ENCODE measurements at places on chromosomes 4 and X.
A peak's percentile ranks its signal among the peaks of the same experiment; 100 is the strongest.

GRCh38 chr4:155119006-155119405 lies 89.4 kb upstream of the NPY2R start:
- DNase-seq: no peak

DNA sequence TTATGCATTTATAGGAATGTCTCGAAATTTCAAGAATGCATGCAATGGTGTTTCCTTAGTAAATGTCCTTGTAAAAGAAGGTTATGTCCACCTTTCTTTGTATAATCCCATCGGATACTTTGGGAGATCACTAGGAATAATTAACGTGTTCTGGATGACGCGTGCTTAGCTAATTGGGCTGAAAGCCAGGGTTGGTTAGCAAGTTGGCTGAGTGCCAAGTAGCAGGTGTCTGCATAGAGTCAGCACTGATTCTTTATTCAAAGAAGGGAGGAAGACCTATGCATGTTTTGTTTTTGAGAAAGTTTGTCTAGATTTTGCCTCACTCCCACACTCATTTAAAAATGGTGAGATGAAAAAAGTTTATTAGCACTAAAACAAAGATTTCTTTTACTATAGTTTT lies 144.6 kb downstream of the SOX3 start:
- no peak for DNase-seq

- DNase-seq: no peak
Measured at GRCh38 chr4:76590798-76591281, 155.8 kb downstream of the SHROOM3 start.

DNA sequence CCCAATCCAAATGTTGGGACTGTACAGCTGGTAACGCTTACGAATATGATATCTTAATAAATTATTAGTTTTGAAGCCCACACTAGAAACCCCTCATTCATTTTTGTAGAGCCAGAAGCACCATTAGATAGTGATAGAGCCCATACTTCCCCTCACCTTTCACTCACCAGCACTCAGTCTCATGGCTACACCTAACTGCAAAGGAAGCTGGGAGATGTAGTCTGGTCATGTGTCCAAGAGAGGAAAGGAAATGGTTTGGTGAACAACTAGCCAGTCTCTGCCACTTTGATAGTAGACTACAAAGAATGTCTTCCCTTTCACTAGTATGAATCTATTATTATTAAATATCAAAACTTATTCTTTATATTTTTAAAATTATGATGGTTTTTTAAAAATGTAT lies 77.1 kb upstream of the EGFL6 start:
- DNase-seq: no peak

DNA sequence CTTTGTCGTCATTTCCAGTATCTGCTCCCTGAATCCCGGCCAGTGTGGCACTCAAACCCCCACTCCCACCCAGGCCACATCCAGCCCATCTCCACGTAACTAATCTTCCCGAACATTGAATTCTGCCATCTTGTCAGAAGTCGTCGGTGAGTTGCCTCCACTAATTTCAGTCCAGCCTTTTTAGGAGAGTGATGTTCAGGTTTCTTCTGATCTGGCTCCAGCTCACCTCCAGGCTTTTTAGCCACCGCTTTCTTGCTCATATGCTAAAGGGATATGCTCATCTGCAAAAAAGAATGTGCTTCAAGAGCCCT lies 1.3 kb downstream of the TMEM165 start:
- no peak for DNase-seq

GRCh38 chr4:97116511-97116910 lies 1026.8 kb downstream of the STPG2 start:
- no peak for DNase-seq

DNA sequence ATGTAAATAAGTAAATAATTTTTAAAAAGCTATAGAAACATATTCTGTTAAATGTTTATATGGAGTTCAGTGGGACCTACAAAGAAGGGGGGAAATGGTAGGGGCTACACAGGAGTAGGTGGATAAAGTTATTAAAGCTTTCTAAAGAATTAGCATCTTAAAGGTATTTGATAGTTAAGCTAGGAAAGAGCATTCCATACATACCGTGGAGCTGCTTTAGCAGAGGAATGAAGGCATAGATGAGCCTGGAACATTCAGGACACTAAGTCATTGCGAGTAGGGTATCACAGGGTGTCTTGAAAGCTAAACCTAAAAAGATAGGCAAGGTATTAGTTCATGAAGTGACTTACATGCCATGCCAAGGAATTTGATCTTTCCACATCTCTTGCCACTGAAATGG lies 60.4 kb downstream of the SLC10A6 start:
- DNase-seq: no peak

- no peak for DNase-seq
Measured at GRCh38 chr4:7593646-7594412, 159.1 kb upstream of the PSAPL1 start.

GRCh38 chr4:37803348-37803973 lies 23.0 kb upstream of the PGM2 start:
- no peak for DNase-seq

DNA sequence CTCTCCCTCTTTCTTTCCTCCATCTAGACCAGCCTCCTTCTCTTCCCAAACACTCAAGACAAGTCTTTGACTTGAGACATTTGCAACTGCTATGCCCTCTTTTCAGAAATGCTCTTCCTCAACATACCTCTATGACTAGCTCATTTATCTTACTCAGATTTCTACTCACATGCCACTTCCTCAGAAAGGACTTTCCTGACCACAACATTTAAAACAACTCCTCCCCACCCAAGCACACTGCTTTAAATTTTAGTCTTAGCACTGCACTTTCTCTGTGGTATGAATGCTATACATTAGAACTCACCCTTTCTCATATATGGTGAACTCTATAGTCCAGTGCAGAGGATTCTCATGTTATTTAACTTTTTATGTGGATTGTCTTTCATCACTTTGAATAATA lies 28.4 kb upstream of the SULT1E1 start:
- no peak for DNase-seq

GRCh38 chr4:664713-665231 lies 9.3 kb downstream of the ATP5ME start:
- DNase-seq: no peak

DNA sequence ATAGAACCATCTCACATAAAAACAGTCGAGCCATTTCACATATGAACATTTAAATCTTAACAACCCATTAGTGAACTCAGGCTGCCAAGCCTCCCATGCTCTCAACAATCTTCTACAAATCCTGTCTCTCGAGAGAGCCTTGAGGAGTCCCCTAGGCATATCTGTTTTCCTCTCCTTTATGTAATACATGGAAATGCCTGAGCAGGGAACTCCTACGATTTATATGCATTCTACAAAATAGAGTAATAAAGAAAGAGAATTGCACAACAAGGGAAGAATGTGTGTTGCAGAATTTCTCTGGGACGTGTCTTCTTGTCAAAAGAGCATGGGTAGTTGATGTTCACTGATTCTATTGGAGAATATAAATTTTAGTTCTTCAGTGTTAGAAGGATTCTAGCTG lies 101.8 kb upstream of the VCX2 start:
- DNase-seq: no peak

- no peak for DNase-seq
Measured at GRCh38 chrX:20059467-20060128, 57.1 kb downstream of the MAP7D2 start.

DNA sequence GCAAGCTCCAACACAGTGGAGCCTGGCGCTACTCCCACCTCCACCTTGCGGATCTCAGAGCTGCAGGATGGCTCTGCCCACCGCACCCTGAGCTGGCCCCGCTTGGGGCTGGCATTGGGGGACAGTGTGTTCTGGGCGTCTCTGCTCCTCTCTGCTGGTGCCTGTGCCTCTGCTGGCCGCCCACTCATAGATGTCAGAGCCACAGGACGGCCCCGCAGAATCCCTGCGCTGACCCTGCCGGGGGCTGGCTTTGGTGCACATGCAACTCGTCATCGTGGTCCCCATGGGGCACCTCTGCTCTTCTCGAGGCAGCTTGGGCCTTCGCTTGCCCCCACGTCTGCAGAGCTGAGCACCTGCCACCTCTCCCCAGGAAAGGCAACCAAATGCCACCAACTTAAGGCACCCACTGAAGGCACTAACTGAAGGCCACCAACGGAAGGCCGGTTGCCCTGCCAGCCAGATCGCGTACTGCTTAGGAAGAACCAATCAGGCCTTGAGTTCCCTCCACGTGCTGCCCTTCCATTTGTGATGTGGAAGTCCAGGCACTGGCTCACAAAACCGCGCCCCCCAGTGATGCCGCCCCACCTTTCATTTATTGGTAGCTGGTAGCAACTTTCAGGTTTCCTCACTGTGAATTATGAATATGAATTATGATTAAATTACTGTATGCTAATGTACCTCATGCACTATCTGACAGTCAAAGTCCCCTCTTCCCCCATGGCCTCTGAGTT lies 23.3 kb upstream of the FRG1 start:
- DNase-seq: no peak

- DNase-seq: no peak
Measured at GRCh38 chr4:6322761-6323566, 53.3 kb downstream of the WFS1 start.

DNA sequence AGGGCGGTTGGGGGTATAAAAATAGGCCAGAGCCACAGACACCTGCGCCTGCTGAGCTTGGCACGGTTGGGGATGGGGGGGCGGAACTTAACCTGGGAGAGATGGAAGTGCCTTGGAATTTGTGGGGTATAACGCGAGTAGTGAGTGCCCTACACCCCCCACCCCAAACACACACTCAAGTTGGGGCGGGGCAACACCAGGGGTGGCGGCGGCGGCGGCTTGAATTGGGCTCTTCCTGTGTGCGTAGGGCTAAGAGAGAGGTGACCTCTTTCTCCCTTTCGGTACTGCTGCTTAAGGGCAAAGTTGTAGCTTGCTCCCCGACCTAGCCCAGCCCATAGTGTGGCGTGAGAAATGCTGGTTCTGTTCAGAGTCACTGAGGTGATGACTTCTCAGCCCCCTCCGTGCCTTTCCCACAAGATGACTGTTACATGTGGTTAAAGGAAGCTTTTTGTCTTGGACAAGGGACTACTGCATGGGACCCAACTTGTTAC lies 839 bp downstream of the STK26 start:
- DNase-seq: peak; percentile 19

DNA sequence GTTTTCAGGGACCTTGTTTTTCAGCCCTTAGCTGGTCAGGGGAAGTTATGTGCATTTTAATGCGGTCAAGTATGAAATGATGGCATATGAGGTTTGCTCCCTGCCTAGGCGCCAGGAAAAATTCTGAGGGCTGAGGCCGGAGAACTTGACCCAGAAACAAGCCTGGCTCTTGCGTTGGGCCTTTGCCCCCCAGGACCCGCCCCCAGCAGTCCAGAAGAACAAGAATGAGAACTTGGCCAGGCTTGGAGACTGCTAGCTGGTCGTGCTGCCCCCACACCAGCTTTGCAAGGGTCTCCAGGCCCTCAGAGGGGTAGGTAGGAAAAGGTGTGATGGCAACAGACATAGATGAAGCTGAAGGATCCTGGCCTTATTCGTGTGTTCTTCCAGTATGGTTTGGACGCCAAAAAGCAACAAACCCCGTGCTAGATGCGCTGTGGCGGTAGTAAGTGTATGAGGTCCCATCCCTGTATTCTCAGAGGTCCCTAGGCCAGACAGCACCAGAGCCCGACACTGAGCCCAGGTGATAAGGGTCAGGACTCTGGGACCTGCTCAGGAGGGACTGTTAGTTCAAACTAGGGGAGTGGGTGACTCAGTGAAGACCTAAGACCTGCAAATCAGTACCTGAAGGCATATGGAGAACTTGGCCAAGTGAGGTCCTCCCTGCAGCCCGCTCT lies 10.5 kb downstream of the NKX3-2 start:
- DNase-seq: no peak

DNA sequence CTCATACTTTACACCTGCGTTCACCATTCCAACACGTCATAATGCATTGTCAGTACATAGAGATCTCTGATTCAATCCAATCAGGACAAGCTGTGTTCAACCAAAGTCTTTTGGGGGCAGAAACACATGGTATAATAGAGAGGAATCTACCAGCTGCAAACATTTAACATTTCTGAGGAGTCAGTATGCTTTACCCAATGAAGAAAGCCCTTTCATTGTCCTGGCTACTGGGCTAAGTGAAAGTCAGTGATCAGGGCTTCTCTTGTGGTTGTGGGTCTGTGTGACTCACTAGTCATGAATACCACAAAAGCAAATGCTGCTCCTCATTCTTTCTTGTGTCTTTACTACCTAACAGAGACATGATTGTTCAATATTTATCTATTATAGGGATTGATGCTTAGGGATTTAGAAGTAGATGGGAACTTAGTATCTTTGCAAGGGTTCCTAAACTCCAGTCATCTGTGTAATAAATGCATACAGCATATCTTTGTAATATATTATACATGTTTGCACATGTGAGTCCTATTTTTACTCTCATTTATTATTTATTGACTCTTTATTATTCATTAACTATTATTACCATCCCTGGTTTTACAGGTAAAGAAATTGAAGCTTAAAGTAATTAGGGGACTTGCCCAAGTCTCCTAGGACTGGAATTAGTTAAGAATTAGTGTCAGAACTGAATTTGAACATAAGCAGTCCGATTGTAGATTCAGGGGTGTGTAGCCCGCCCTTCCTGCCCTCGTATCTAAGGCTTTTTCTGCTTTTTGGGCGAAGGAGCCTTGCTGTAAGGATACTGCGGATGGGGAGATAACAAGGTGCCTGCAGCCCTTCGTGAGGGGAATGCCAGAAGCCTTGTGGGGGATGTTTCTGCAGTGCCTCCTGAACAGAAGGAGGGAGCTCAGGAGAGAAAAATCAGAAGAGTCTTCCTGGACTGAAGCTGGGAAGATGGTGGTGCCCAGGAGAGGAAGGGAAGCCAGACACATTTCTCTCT lies 353.1 kb upstream of the BOD1L1 start:
- DNase-seq: no peak

DNA sequence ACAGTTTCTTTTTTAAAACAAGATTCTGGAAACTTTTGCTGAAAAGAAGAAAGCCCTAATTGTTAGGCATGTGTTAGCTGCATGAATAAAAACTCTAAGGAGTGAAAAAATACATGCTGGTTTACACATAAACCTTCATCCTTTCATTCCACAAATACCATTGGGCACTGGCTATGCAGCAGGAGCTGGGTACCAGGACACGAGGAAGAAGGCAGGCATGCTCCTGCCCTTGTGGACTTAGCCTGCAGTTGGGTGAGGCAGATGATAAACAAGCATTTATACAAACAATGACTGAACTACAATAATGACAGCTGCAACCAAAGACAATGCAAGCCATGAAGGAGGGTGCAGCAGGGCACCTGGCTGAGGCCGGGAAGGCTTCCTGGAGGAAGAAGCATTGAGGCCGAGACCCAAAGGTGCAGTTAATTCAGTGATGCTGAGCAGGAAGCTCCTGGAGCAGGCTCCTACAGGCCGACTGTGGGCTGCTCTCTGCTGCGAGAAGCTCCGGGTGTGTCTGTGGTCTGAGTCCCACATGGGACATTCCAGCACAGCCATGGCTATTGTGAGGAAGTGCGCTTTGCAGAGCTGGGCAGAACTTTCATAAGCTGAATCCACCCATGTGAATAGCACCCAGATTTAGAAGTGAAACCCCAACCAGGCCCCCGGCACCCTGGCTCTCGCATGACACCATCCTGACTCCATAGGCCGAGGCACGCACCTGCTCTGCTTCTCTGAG lies 44.0 kb upstream of the MXD4 start:
- DNase-seq: no peak

DNA sequence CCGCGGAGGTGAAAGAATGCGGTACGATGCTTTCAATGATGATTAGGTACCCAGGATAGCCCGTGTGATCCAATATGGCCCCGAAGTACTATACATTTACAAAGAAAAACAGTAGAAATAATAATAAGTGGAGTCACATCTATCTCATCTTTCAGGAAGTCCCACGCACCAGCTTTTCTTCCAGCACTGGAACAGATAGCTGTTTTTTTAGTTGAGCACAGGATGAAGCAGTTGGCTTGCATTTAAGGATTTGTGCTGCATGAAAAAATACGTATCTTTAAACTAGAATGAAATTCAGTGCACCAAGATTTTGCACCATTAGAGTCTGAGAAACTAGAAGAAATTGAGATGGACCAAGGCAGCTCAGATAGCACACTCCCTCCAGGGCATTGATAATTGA lies 44.1 kb downstream of the SMIM20 start:
- DNase-seq: no peak
